ENCODE measurements at places on chromosomes 13 and 19.

- no peak for DNase-seq
These were observed 94.0 kb downstream of the PTPRS start for GRCh38 chr19:5246554-5247155.

- peak; percentile 28 for DNase-seq
These were observed 546 bp upstream of the ZNF546 start for GRCh38 chr19:39996218-39996810.

DNA sequence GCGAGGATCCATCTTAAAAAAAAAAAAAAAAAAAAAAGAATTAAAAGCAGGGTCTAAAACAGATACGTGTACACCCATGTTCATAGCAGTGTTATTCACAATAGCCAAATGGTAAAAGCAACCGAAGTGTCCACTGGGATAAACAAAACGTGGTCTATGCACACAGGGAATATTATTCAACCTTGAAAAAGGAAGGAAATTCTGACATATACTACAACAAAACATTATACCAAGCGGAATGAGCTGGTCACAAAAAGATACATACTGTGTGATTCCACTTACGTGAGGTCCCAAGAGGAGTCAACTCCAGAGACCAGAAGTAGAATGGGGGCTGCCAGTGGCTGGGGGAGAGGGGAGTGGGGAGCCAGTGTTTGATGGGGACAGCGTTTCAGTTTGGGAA lies 14.7 kb upstream of the ADPRHL1 start:
- DNase-seq = no peak

GRCh38 chr19:33670398-33670797 lies 48.6 kb downstream of the CHST8 start:
- DNase-seq = no peak

DNA sequence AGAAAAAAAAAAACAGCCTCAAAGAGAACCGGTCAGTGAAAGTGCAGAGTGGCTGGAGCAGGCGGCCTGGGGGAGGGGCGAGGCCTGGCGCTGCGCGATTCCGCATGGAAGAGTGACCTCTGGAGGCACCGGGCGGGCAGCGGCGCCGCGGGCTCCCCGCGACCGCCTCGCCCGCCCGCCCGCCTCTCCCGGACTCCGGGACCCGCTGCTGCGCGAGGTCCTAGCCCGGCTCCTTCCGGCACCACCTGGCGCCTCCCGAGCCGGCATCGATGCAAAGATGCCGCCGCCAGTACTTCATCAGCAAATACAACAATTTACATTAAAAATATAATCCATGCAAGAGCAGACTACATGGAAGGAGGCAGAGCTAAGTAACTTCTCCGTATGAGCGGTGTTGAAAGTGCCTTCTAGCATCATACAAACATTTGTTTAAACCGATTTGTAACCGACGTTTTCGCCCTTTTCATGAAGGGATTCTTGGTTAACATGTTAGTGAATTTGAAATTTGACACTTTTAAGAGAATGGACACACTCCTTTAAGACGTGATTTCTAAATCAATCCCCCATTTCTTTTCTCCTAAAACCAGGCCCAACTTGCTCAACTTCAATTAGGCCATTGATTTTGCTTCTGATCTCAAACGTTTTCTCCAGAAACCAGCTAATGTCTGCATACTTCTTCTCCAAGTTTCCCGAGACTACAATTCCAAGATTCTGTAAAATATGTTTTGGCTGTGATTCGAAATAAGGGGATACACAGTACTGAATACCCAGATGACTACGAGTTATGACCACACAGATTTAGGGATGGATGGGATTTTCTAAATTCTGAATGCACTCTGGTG lies 2.1 kb downstream of the EFNB2 start:
- peak; percentile 55 for DNase-seq
